ENCODE measurements at places on chromosomes 11 and 22.

GRCh38 chr11:45097721-45098493, 48.5 kb upstream of the PRDM11 start:
- DNase-seq = no peak

- DNase-seq = no peak
These were observed 98.6 kb upstream of the AKIP1 start for GRCh38 chr11:8812438-8812837.

GRCh38 chr11:123601136-123601535, 53.3 kb downstream of the SCN3B start:
- no peak for DNase-seq

DNA sequence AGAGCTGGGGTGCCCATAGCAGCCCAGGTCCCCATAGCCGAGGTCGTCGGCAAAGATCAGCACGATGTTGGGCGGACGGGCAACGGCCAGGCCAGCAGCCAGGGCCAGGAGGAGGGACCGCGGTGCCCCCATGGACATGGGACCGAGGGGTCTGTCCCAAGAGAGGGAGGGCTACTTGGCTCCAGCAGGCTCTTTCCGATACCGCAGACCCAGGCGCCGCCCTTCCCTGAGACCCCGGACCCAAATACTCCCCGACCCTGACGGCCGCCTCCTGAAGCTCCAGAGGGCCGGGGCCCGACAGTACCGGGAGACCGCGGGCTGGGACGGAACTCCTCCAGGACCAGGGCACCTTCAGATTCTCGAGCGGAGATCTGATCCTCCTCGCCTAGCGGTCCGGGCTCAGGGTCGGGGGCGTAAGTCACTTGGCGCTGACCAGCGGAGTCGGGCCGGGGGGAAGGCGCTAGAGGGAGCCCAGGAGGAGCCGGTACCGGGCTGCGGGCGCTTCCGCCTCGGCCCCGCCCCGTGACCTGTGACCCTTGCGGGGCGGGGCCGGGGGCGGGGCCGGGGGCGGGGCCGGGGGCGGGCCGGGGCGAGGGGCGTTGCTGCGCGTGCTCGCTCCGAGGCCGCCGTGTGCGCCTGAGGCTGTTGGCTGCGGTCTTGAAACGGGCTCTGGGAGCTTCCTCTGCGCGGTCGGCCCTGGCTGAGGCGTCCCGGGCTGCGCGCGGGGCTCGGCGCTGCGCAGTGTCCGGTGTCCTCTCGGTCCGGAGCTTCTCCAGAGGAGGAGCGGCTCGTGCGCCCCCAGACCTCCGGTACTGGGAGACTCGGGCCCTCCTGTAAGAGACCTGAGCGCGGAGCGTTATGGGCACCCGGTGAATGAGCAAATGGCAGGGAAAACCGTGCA, at the start of gene ARSA:
TSS of gene ARSA (minus strand) at position 511 of the 901 bp plus-strand sequence. CDS start at position 138, 373 bp downstream.
- DNase-seq = peak; percentile 79

- DNase-seq = no peak
These were observed 9.0 kb upstream of the MARK2 start for GRCh38 chr11:63829823-63830489.

DNA sequence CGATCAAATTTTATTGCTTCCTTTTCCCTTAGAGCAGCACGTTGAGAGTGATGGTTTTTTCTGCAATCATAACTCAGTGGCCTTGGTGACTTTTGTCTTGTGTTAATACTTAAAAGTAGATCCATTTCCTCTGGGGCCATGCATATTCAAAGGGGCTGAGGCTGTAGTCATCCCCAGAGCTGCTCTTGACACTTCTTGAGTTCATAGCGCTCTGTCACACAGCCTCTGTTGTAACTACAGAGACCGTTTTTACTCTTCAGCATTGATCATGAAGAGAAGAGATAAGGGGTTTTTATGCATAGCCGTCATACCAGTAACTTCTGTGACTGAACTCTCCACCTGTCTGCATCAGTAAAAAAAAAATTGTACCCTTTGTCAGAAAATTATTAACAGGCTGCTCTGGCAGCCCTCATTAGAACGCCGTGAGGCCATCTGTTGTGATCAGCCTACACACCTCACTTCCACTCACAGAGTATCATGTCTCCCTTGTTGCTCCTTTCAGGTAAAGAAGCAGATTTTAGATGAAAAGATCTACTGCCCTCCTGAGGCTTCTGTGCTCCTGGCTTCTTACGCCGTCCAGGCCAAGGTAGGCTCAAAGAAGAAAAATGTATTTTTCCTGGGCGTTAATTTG, 38.4 kb downstream of the NF2 start:
- no peak for DNase-seq

GRCh38 chr11:59174664-59175033, 2.7 kb downstream of the DTX4 start:
- no peak for DNase-seq

GRCh38 chr11:98277251-98277912, 743.4 kb upstream of the CNTN5 start:
- DNase-seq = no peak

DNA sequence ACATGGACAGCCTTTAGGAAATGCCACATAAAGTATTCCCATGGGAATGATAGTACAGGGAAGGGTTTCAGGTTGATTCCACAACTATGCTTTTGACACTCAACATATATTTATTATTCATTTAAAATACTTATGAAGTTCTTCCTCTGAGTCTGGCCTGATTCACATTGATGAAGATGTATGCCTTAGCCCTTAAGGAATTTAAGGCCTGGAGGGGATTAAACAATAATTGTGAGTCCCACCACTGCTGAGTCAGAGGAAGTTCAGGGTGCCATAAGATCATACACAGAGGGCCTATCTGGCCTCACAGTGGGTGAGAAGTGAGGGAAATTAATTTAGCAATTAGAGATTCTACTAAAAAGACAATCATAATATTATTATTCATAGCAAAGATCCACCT, 161.1 kb upstream of the SNX19 start:
- DNase-seq = no peak

GRCh38 chr11:41786087-41786486, 326.6 kb upstream of the LRRC4C start:
- no peak for DNase-seq

DNA sequence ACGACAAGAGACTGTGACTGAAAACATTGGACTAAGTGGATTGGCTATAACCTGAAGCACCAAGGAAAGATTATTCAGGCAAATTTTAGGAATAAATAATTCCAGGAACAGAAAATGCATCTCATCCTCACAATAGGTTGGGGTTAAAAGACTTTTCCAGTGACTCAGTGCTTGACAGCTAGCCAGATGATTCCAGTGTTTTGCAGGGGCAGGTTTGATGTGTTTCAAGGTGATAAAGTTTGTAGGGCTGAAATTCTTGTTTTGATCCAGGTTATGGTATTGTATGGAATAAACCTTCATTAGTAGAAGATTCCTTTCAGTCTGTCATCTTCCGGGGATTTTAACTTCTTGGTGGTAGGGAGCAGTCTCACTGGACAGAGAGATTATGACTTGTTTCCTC, 2.3 kb downstream of the EXT2 start:
- DNase-seq = no peak

DNA sequence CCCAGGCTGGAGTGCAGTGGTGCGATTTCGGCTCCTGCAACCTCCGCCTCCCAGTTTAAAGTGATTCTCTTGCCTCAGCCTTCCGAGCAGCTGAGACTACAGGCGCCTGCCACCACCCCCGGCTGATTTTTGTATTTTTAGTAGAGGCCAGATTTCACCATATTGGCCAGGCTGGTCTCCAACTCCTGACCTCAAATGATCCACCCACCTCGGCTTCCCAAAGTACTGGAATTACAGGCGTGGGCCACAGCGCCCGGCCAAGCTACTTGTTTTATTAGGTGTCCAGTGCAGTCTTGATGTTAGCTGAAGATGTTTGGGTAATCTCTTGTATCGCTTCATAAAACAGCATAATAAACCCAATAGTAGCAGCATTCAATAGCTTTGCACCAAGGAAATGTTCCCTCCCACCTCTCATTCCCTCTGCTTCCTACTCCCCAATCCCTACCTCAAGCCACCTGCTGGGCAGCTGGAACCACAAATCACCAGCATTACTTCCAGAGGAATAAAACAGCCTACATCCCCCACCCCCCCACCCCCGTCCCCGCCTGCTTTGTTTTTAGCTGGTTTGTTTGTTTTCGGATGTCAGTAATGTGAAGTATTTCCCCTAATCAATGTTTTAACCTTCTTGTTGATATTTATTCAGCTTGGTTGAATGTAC, 11.0 kb upstream of the GRIK4 start:
- DNase-seq = no peak
